RPMI7951 (cell line): ENCODE measurements at places on chromosomes 11 and 22. TPM values are rescaled to one million over a fixed set of nuclear protein-coding genes. Genes with fewer than 3 reads are reported as not detected.
A peak's percentile ranks its signal among the peaks of the same experiment; 100 is the strongest.

The TMEM45B gene
- total RNA-seq = not detected in 2 replicates

DNA sequence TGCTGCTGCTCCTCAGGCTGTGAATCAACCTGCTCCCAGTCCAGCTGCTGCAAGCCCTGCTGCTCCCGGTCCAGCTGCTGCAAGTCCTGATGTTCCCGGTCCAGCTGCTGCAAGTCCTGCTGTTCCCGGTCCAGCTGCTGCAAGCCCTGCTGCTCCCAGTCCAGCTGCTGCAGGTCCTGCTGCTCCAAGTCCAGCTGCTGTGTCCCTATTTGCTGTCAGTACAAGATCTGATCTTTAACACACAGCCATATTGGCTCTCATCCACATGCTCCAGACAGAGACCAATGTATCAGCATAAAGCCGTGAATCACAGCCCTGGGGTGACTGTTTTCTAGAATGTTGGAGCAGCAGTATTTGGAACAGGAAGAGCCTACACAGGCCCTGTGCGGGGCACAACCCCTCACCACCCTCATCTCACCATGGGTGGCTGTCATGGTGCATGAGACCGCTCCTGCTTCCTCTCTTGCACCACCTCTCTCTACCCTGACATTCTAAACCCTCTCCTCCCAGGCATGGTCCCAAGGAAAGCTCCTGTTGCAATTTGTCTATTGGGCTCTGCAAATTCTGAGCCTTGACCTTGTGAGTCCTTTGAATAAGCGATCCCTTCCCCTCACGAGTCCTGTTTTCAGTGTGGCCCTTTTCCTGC lies 3.5 kb downstream of the KRTAP5-10 start:
- DNase-seq = peak; percentile 20

The LIPT2 gene
- total RNA-seq = 5.0 and 5.4 TPM in 2 replicates

DNA sequence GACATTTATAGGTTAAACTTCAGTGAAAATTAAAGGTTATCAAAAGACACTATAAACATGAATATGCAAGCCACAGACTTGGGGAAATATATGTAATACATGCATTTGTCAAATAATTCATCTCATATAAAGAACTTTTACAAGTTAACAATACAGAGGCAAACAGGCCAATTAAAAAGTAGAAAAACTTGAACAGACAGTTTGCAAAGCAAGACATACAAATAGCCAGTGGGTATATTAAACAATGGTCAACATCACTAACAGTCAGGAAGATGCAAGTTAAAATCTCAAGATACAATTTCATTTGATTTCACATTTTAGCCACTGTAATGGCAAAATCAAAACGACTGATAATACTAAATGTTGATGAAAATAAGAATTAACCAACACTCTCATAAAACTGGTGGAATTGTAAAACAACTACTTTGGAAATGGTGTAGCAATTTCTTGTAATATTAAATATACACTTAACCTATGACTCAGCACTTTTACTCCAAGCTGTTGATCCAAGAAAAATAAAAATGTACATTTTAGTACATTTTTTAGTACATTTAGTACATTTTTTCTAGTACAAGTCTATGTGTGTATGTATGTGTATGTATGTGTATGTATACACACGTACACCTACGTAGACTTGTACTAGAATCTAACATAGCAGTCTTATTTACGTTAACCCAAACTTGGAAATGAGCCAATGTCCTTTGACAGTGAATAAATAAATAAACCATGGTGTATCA lies 62.8 kb downstream of the LRRC74B start:
- DNase-seq = no peak

The SLC22A12 gene
- total RNA-seq = not detected in 2 replicates

DNA sequence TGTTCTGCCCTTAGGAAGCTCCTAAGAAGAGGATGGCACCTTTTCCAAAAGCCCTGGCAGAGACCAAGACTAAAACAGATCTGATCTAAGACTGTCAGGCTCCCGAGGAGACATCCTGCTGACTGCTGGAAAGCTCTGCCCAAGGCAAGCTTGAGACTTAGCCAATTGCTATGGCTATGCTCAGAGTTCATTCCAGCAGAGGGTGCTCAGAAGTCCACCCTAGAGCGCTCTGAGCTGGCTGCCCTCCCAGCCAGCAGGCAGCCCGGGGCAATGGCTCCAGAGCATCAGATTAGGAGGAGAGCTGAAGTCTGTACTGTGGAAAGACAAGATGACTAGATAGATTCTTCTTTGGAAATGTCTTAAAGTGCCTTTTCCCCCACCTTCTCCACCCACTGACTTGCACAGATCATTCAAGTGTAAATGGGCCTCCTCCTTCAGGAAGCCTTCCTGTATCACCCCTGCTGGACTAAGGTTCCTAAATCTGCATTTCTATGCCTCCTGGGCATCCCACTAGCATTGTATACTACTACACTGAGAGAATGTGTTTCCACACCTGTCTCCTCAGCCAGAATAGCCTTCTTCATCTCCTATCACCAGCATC lies 23.4 kb downstream of the LRRC55 start:
- DNase-seq = peak; percentile 18

- no peak for DNase-seq
Observed at GRCh38 chr22:44522526-44523170, 24.6 kb upstream of the RTL6 start.

The OR5AS1 gene
- not detected in 2 replicates for total RNA-seq

The LYVE1 gene
- total RNA-seq = 0.36 TPM in 1 of 2 replicates, not detected in the other

DNA sequence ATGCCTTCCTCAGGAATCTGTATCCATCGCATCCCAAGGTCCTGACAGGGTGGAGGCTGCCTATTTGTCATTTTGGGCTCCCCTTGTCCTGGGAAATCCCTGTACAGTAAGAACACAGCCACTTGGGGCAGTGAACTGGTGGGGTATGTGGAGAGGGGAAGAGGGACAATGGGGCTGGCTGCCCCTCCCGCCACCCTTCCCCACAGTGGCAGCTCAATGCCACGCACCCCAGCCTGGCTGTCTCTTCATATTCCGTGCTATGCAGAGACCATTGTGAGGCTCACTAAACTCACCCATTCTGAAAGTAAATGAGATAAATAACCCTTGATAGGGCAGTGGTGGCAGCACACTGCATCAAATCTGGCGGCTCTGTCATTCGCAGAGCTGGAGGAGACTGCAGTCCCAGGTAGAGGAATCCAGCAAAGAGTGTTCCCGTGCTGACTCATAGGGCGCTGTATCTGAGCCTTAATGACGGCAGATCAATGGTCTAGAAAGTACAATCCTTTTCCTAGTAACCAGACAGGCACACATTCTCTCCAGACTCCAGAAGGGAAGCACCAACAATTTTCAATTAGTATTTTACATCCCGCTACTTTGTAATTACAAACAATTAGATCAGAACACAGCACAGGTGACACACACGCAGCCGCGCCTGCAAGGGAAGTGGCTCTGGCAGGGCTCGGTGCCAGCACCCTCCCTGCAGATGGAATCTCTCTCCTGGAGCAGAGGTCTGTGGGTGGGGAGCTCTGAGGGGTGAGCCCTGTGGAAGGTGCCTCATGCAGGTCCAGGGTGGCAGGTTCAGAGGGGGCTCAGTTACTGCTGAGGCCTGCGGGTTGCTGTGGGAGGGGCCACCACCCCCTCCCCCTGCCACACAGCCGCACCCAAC lies 167.9 kb upstream of the B3GAT1 start:
- DNase-seq = no peak

The OR4D5 gene
- not detected in 2 replicates for total RNA-seq

GRCh38 chr11:62104816-62105653 lies 18.8 kb upstream of the INCENP start:
- peak; percentile 70 for DNase-seq

DNA sequence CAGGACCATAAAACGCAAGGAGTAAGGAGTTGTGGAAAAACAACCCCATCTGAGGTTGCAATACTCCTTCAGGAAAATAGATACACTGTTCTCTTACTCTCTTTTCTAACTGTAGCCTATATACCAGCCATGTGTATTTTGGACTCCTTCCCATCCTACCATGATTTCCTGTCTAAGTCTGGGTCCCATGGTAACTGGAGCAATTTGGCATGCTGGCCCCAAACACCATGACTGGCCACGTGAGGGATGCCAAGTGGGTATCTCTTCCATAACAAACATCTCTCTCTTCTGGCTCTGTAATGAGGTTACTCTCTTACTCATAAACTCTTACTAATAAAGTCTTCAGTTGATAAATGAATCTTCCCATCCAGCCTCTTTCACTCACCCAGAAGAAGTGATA lies 26.5 kb downstream of the ABTB2 start:
- DNase-seq = peak; percentile 92

GRCh38 chr11:101516546-101516945 lies 67.3 kb downstream of the TRPC6 start:
- no peak for DNase-seq

- no peak for DNase-seq
Observed at GRCh38 chr11:129937592-129938238, 42.3 kb upstream of the NFRKB start.
